ENCODE measurements at places on chromosomes 3 and 15.

DNA sequence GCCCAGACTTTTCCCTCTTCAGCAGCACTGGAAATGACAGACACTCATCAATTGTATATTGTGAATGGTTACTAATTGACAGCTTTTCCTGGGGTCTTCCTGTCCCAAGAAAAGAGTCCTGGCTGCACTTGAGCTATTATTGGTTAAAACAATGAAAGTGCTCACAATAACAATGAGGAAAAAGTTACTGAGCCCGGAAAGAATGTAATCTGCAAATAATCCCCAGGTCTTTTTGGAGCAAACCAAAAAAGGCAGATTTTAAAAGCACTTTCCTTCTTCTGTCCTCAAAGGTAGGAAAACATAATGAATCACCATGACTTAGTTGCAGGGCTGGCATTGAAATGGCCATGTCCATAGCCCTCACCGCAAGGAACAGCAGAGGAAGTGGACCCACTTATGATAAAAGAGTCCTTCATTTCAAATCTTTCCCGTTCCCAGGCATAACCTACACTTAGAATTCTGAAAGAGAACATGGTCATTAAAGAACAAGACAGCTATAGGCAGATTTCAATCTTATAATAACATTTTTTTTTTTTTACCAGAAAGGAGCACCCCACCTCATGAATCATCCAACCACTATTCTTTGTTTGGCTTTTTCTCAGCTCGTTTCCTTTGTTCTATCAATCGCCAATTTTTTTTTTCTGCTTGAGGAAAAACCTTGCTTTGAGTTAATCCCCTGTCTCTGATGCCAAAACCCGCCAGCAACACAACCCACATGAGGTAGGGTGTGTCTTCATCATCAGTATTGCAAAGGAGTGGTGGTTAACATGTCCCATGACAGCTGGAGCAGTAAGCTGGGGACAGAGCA is 35.5 kb upstream of the ATP1B3 start:
- DNase-seq = no peak

DNA sequence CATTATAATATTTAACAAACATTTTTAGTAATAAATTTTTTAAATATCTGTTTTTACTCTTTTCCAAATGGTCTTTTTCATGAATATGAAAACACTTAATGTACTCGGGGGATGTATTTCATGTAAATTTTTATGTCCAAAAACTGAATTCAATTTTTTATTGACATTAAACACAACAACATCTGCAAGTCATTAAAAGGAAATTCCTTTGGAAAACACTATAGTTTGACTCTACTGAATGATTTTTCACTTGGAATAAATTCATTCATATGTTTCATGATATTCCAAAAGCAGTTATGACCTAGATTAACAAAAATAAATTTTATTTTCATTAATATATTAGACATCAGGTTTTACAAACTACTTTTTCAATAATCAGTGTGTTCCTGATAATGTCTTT is 239.8 kb upstream of the AGTR1 start:
- DNase-seq = no peak

DNA sequence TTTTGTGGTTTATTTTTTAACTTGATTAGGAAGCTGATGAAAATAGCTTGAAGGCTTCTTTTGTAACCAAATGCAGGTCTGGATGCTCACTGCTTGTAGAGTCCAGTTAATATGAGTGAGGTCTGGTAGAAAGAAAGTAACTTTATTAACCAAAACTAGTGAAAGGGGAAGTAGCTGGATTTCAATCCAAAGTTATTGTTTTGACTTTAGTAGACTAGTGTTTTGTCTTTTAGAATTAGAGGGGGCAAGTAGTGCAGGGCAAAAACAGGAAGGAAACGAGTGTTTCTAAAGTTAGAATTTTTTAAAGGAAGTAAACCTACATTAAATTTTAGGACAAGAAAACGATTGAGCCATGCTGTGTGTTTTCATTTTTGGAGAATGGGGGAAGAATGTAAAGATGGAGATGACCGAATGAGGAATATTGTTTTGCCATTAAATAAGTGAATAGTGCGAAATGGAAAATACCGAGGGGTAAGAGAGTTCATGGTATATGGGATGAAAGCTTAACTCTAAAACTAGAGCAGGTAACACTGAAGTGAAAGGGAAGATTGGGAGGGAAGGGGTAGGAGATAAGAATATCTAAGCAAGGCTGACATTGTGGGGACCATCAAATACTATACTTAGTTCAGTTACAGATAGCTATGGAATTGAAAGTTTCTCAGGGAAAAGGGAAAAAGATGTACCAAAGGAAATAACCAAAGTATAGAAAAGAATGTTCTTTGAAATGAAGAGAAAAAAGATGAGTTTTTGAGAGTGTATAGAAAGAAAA is 40.0 kb downstream of the USP3 start:
- no peak for DNase-seq

GRCh38 chr3:170997961-170998913 is 28.3 kb downstream of the SLC2A2 start:
- DNase-seq = no peak

- no peak for DNase-seq
Measured at GRCh38 chr15:101358895-101359294, 63.8 kb upstream of the SNRPA1 start.

- no peak for DNase-seq
Measured at GRCh38 chr3:30691249-30691880, 85.0 kb downstream of the TGFBR2 start.

DNA sequence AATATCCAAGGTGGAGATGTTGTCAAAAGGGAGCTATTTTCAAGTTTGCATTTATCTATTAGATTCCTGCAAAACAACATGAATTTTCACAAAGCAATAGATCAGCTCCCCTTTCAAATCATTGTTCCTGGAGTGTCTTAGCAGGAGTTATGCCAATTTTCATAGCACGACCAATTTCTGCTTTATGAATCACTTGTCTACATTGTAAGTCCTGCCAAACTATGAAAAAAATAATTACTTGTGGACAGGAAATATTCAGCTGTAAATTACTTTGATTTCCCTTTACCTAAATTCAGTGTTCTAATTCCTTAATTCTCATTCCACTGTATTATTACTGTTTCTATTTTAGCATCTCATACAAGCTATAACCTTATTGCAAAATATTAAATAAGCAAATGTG is 1289.6 kb downstream of the NSUN3 start:
- no peak for DNase-seq

DNA sequence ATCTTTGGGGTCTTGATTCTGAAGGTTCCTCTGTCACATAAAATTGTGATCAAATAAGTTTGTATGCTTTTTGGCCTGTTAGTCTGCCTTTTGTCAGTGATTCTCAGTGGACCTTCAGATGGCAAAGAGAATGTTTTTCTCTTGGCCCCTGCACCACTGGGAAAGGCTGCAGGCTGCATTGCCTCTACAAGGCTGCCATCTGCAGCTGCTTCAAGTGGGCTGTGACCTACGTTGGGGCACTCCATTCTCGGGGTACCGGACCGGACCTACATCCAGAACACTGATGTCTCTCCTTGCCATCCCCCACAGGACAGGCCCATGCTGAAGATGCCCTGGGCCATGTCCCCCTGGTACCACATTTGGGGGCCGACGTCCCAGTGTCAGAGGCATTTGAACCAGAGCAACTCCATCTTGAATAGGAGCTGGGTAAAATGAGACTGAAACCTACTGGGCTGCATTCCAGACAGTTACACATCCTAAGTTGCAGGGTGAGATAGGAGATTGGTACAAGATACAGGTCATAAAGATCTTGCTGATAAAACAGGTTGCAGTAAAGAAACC is 37.5 kb upstream of the MFGE8 start:
- DNase-seq = no peak

- DNase-seq = no peak
Measured at GRCh38 chr3:136634821-136635220, 117.4 kb downstream of the STAG1 start.

DNA sequence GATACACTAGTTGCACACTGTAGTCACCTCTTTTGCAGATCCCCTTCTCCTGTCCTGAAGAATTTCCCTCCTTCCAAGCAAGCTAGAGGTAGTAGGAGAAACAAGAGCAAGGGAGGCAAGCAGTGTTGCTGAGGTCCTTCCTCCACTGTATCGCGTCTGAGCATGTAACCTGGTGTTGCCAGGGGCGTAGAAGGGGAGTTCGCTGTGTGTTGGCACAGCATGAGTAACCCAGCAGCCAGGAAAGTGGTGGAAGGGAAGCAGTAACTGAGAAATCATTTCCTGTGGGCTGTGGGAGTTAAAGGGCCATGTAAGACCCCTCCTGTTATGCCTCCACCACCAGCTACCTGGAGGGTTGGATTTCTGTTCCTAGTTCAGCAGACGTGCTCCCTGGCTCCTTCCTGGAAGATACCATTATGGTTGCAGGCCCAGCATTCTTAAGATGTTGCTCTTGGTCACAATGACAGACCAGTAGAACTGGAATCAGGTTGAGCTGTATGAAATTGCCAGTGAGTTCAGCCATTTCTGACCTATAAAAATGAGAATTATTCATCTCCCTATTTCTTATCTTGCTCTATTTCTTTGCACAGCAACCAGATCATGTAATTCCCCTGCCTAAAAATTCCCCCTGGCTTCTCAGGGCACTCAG is 215.3 kb upstream of the TOPAZ1 start:
- no peak for DNase-seq

- no peak for DNase-seq
Measured at GRCh38 chr3:114660124-114660523, 366.3 kb downstream of the TIGIT start.
